ENCODE measurements at places on chromosomes 11 and 22. TPM values are rescaled to one million over a fixed set of nuclear protein-coding genes. Genes with fewer than 3 reads are reported as not detected.

The IGF2 gene
- total RNA-seq, result 53.9 TPM

The TSPAN18 gene
- total RNA-seq, result 5.8 TPM

The SMDT1 gene
- total RNA-seq, result 7.7 TPM

The GLYATL1 gene
- total RNA-seq, result not detected

The OR8D2 gene
- total RNA-seq, result not detected

The SLC22A9 gene
- total RNA-seq, result not detected

The AP2A2 gene
- 48.0 TPM for total RNA-seq
